ENCODE measurements at places on chromosomes 12 and 14.

- no peak for DNase-seq
Observed at GRCh38 chr14:32629236-32629635, 300.1 kb downstream of the AKAP6 start.

DNA sequence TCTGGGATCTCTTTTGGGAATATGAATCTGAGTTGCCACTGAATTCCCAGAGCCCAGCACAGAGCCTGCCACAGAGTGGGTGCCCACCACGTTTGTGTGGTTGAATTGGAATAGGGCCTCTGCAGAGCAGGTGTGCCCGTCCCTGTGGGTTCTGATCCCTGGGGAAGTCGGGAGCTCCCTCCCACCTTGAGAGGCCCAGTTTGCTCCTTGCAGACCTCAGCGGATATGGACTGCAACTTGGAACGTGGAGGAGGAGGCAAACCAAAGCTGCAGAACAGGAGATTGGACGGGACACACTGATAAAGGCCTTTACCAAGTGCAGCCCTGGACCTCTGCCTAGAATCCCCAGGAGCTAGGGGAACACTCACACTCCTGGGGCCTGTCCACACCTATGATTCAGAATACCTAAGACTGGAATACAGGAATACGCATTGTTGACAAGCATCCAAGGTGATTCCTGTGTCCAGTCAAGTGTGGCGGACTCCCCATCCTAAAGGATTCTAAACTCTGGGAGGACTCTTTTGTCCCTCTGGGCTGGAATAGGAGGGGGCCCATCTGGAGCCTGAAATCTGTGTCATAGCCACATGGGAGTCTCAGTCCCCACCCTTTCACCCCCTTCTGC, 2.4 kb downstream of the KRT76 start:
- no peak for DNase-seq

GRCh38 chr12:52046859-52047258, 4.4 kb upstream of the NR4A1 start:
- no peak for DNase-seq

- DNase-seq = no peak
Observed at GRCh38 chr12:26287671-26288381, 92.5 kb downstream of the SSPN start.

DNA sequence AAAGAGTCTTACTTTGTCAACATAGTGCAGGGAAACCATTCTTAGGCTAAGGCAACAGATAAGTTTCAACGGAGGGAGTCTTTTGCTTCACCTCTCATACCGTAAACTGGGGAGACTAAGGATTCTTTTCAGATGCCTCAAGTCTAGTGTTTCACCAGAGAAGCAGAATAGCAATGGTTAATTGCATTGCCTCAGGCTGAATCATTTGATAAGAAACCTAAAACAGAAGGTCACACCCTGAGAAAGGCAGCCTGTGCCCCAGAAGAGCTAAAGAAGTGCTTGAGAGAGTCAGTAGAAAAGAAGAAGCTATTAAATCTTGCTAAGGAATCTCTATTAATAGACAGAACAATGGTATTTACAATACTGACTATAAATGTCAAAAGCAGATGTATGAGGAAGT, 21.8 kb upstream of the ATXN7L3B start:
- no peak for DNase-seq

GRCh38 chr12:29706311-29706710, 77.4 kb downstream of the TMTC1 start:
- no peak for DNase-seq

DNA sequence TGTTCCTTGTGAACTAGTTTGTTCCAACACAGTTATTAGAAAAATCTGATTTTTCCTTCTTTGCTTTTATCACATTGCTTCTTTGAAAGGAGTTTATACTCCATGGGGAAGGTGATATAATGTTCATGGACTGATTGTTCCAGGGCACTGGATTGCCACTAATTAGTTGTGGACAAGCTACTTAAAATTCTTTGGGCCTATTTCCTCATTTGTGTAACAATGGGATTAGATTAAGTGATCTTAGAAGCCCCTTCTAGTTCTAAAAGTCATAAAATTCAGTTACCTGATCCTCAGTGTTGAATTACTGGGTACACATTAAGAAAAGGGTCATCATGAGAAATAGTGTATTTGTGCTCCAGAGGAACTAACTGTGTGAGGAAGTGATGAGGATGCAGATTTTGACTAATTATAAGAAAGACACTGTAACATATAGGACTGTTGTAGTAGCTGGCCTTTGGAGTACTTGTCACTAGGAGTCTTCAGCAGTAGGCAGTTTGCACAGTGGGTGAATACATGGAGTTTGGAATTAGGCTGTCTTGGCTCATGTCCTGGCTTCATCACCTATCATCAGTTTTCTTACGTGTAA, 82.2 kb downstream of the MIA2 start:
- DNase-seq = no peak

- no peak for DNase-seq
Observed at GRCh38 chr14:91048265-91048664, 12.2 kb downstream of the RPS6KA5 start.
